ENCODE measurements at places on chromosomes 16 and 17.

GRCh38 chr17:27862004-27862403, 31.2 kb downstream of the LYRM9 start:
- no peak for DNase-seq

GRCh38 chr17:8244768-8245167, 3.1 kb downstream of the CTC1 start:
- DNase-seq = no peak

DNA sequence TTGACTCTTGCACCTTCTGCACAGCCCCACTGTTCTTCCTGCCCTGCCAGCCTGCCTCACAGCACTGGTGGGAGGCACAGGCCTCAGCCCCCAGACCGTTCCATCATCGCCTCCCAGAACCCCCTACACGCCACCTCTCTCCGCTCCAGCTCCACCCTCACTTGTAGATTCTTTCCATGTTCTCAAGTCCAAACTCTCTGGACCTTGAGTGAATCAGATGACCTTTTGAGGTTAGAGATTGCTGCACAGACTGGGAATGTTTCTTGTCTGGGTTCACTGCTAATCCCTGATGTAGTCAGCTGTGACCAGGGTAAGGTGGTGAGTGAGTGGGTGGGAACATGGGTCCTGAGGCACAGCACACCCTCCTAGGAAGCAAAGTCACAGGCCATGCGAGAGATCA, 272.4 kb downstream of the IRF8 start:
- DNase-seq = no peak

DNA sequence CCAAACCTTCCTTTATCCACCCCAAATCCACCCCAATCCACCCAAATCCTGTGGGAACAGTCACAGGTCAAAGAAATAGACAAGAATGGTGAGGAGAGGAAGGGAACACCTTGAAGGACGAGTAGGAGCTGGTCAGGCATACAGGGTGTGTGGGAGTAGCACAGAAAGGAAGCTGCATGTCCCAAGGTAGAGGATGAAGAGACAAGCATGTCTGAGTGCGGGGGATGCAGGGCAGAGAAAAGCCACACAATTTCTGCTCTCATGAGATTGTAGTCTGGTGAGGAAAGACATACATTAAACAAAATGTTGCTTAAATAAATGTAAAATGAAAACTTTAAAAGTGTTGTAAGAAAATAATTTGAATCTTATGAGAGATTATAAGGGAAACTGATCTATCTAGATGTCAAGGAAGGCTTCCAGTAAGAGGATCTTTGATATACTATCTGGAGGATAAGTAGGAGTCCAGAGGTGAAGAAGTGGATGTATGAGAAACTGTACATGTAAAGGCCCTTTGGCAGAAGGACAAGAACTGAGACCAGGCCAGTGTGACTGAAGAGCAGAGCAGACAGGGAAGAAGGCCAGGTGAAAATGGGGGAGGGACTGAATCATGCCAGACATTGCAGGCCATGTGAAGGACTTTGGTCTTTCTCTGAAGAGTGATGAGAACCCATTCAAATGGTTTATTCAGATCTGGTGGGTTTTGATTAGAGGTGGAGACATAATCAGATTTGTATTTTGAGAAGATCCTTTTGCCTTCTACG, 18.6 kb downstream of the TMEM98 start:
- no peak for DNase-seq

GRCh38 chr17:2191227-2191626, 112.4 kb downstream of the SMG6 start:
- DNase-seq = no peak

Data from NB4 (cell line).